NCI-H187 treated with DMSO at 0.1 percent for 48 hours (cell line): ENCODE measurements at places on chromosomes 7 and 10.

- DNase-seq: no peak
Measured at GRCh38 chr7:114432061-114432460, 17.4 kb downstream of the FOXP2 start.

DNA sequence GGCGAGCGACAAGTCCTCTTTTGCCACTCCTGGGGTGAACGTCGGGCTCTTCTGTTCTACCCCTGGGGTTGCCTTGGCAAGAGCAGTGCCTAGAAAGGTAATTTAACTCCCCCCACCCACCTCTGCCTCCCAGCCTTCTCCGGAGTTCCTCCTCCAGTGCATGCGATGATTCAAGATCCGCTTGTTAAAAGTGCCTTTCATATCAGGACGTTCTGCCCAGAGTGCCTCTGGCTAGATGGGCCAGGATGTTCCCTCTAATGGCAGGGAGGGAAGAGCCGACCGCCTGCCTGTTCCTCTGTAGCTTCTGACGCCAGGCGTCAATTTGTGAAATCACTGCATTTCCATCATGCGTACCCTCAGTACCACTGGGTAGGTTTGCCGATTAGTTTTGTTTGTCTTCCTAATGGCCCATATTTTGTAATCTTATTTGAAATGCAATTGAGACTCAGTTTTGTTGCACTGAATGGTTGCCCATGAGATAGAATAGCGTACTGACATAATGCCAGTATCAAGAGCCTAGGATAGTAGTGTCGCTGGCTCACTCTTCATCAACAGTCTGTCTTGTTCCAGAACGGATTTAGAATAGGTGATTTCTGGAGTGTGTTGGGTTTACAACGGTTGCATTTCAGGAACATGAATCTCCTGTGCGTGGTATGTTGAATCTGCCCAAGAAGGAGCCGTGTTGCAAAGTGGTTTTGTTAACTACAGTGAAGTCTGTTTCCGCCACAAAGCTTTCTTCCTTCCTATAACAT lies 13.5 kb downstream of the ECHDC3 start:
- DNase-seq: no peak

DNA sequence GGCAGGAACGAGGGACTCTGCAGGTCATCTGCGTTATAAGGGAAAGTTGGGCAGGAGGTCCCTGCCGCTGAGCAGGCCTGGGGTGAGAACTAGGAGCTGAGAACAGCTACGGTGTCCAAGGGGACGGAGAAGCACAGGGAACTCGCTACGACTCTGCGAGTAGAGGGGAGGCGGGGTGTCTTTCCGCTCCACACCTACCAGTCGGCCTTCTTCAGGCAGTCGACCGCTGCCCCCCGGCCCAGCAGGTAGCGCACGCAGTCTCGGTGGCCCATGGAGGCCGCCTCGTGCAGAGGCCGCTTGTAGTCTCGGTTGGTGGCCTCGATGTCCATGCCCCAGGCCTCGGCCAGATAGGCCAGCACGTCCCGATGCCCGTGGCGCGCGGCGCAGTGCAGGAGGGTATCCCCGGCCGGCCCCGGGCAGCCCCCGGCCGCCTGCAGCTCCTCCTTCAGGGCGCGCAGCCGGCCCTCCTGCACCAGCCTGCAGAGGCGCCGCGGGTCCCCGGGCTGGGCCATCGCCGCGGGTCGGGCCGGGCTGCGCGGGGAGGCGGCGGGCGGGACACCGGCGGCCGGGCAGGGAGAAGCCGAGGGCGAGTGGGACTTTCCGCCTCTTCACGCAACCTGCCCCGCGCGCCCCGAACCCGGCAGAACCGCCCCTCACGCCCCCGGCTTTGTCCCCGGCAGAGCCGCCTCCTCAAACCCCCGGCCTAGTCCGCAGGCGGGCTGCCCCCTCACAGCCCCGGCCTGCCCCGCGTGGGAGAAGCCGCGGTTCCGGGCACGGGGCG lies 660 bp downstream of the ANKRD16 start:
- DNase-seq: no peak

DNA sequence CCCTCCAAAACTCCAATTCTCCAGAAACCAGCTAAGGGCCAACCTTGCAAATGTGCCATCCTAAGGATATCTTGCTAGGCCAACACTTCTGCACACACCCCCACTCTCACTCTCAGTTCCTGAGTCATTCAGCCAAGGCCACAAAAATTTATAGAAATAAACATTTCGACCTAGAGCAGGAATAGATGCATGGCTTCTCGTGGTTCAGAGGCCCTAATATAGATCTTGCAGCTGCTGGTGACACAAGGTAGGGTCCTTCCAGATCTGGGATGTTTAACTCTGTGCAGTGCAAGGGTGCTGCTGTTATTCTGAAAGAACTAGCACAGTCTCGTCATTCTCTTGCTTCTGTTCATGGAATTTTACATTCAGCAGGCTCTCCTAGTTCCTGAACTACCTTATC lies 369.3 kb downstream of the CALN1 start:
- DNase-seq: no peak

- no peak for DNase-seq
Measured at GRCh38 chr7:4575254-4575653, 106.8 kb upstream of the FOXK1 start.

- DNase-seq: no peak
Measured at GRCh38 chr7:1054861-1055450, 10.6 kb downstream of the GPR146 start.
